ENCODE measurements at places on chromosomes 16 and 17.

GRCh38 chr17:50035421-50035879 is 20.5 kb upstream of the ITGA3 start:
- no peak for DNase-seq

GRCh38 chr16:27725236-27726000 is 175.5 kb downstream of the KATNIP start:
- no peak for DNase-seq

DNA sequence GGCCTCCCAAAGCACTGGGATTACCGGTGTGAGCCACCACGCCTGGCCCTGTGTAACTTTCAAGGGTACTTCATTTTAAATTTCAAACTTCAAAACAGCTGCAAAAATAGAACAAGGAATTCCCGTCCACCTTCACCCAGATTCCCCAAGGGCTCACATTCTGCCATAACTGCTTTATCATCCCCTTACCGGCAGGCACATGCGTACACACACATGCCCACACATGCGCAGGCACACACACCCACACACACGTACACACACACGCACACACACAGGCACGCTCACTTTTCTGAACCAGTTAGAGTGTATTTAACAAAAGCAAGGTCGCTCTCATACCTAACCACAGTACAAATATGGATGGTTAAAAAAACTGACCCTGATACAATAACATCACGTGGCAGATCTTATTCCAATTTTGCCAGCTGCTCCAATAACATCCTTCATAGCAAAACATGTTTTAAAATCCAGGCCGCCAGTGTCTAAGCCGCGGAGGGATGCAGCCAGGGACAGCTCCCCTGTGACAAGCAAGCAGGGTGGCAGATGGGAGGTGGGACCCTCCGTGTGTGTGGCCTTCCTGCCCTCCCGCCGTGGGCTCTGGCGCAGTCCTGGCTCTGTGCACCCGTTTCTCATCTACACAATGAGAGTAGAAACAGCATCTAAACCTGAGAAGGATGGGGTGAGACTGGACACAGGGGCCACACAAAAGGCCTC is 23.1 kb downstream of the PDIA2 start:
- no peak for DNase-seq

- DNase-seq: no peak
These were observed 39.7 kb downstream of the REXO5 start for GRCh38 chr16:20846030-20846429.

DNA sequence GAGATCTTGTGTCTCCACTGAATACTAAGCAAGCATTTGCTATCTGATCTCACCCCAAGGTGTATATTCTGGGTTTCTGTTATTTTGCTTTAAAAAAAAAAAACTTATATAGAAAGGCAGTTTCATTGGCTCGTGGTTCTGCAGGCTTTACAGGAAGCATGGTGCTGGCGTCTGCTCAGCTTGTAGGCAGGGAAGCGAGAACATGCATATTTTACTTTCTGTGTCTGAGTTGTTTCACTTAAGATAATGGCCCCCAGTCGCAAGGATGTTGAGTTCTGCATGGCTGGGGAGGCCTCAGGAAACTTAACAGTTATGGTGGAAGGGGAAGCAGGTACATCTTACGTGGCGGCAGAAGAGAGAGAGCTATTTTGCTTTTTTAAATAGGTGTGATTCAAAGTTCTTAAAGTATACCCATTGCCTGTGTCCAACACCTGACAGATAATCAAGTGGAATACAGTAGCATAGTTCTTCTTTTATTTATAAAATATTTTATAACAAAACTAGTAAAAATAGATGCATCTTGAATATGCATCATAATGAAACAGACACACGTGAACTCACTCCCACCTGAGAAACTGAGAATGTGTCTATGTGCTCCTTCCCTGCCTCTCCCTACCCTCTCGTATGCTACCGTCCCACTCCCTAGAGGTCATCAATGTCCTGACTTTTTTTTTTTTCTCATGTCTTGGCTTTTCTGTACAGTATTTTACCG is 15.4 kb upstream of the ARHGAP17 start:
- DNase-seq: no peak

- no peak for DNase-seq
These were observed 99.6 kb downstream of the SKAP1 start for GRCh38 chr17:48330421-48330820.

DNA sequence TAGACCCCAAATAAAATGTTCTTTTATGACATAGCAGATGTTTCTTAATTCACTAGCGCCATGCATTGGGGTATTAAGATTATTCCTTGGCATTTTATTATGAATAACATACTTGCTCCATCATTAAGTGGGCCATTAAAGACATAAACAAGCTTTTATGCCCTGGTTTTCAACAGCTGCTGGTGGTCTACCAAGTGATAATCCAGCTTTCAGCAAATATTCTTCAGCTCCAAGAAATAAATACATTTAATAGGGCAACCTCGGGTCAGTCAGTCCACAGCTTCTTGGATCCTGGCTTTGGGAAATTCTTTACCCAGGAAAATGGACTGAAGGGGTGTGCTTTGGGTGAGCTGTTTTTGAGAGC is 217.3 kb upstream of the IRX3 start:
- no peak for DNase-seq

DNA sequence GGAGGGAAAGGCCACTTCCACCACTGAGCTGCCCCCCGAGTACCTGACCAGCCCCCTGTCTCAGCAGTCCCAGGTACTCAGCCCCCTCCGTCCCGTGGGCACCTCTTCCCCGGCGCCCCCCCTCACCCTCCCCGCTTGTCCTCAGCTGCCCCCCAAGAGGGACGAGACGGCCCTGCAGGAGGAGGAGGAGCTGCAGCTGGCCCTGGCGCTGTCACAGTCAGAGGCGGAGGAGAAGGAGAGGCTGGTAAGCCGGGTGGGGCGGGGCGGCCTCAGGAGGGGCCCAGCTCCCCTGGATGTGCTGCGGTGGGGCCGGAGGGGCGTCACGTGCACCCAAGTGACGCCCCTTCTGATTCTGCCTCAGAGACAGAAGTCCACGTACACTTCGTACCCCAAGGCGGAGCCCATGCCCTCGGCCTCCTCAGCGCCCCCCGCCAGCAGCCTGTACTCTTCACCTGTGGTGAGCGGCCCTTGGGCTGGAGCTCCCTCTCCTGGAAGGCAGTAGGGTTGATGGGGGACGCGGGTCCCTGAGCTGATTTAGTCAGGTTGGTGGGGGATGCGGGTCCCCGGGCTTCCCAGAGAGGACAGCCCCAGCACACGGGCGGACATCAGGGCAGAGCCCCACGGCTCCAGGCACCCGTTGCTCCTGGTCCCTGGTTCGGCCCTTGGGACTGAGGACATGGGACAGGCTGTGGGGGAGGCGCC is 9.5 kb upstream of the MRPL12 start:
- no peak for DNase-seq

GRCh38 chr16:49750341-49751000 is 105.4 kb downstream of the ZNF423 start:
- DNase-seq: no peak

DNA sequence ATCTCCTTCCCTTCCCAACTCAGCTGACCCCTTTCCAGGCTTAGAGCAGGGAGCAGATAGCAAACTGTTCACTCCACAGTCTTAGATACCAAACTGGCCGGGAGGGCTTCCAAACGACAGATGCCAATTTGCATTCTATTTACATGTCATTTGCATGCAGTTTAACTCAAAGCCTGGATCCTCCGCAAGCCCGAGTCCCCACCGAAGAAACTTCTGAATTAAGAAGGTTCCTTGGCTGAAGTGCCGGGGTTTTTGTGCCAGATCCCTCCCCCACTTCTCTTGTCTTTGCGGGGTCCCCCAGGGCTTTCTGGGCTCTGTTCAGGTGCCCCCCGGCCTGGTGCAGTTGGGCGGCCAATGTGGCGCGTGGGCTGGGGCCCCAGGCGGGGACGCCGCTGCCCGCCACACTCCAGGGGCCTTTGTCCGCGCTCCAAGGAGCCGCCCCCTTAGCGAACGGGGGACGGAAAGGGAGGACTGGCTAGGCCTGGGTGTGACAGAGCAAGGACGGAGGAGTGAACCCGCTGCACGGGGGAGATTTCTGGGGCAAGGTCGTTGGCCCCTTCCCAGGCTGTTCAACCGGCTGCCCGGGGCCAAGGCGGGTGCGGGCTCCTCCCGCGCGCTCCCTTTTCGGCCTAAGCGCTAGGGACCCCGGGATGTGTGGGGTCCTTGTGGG is 1.2 kb downstream of the GPRC5B start:
- DNase-seq: no peak
